Hematopoietic multipotent progenitor cell (in vitro differentiated cells): ENCODE measurements at places on chromosomes 2 and 18. TPM values are rescaled to one million over a fixed set of nuclear protein-coding genes. Genes with fewer than 3 reads are reported as not detected.

- no peak for DNase-seq
Measured at GRCh38 chr18:77376043-77376732, 126.5 kb downstream of the GALR1 start.

- no peak for DNase-seq
Measured at GRCh38 chr2:119549241-119549640, 5.0 kb downstream of the CFAP221 start.

The PECR gene
- 11.8 TPM for total RNA-seq

DNA sequence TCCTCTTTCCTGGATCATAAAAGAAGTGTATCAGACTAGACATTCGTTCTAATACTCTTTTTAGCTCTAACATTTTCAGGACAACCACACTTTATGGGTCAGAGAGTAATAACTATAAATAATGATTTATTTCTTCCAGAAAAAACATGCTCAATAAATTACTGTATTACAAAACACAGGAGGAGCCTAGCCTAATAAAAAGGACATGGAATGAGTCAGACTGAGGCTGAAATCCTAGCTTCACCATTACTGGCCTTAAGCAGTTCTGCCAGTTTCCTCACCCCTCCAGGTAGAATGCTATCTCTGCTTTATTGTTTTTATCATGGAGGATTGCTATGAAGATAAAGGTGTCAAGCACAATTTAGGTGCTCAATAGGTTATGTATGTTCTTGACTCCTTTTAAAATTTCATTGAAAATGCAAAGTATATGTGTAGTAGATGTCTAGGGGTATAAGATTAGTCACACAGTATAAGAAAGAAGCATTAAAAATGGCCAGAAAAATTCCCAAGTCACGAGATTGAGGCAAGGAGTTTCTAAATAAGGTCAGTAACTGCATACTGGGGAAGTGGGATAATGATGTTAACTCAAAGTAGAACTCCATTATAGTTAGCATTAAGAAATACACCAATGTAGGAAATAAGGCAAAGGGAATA is 105.5 kb upstream of the NEUROD1 start:
- DNase-seq = no peak

DNA sequence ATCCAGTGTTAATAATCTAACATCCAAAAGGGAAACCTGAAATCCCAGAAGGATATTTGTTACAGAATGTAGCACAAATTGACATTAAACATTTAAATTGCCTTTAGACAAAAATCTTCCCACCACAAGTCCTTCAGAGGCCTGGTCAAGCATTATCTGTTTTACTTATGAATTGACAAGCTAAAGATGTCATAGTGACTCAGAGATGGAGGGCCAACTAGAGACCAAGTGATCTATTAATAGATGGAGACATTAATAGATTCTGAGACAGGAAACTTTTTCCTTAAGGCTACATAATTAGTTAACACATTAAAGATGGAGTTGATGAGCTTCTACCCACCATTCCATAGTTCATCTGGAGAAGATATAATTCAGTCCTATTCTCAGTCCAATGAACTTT is 526.2 kb downstream of the IRS1 start:
- no peak for DNase-seq
